ENCODE measurements at places on chromosomes 6 and 20.

GRCh38 chr20:64226686-64227580, 28.6 kb upstream of the PCMTD2 start:
- no peak for DNase-seq

- peak; percentile 48 for DNase-seq
Measured at GRCh38 chr20:49323622-49324238, 45.9 kb upstream of the ZNFX1 start.

- no peak for DNase-seq
Measured at GRCh38 chr20:60000271-60001042, 42.2 kb downstream of the CDH26 start.

GRCh38 chr6:106973836-106974335, 643 bp downstream of the CD24 start:
- DNase-seq: peak; percentile 5

DNA sequence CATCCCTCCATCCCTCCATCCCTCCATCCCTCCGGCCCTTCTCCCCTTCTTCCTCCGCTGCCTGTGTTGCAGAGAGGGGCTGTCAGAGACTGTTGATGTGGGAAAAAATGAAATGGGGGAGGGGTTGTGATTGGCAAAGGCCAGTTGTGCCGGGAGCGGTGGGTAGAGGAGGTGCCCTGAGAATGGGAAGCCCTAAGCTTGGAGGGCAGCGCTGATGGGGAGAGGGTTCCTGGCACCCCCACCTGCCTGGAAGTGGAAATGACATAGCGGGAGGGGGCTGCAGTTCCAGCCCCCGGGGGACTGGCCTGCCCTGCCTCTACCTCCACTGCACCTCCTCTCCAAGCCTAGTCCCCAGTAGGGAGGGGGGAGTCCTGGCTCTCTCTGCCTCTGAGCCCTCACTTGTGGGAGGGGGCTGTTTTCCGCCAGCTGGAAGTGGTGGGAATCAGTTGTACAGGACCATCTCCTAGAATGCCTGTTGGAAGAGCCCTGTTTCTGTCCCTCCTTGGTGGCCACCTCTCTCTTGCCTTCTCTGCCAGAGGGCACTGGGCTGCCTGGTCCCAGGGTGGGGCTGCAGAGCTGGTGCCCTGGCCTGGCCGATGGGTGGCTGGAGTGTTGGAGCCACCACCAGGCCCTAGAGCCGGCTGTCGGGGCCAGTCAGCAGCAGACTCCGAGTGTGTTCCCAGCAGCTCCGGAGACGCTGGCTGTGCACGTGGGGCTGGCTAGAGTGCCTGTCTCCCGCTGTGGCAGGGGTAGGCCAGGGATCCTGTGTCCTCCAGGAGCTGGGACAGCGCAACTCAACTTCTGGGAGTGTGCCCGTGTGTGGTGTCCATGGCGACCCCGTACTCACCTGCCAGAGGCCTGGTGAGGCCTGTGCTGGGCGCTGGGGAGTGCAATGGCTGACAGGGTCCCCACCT, 1.5 kb downstream of the DLGAP4 start:
- DNase-seq: no peak

DNA sequence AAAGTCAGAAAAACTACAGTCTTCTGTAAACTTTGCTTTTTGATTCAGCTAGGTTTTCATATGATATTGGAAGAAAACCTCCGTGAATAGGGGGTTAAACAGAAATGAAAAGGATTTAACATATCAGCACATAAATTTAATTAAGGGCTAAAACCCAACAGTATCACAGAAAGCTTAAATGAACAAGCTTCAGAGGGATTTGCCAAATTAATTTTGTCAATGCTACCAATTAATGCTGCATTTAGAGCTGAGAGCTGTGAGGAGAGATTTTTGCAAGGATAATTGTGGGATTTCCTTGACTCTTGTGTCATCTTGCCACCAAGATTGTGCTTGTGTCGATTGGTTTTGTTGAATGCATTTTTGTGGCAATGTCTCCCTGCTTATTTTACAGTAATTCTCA, 379.9 kb downstream of the CD109 start:
- DNase-seq: no peak

GRCh38 chr20:9241232-9241692, 172.4 kb downstream of the PLCB4 start:
- DNase-seq: no peak

GRCh38 chr6:2848851-2849250, 7.2 kb upstream of the SERPINB1 start:
- DNase-seq: peak; percentile 86

DNA sequence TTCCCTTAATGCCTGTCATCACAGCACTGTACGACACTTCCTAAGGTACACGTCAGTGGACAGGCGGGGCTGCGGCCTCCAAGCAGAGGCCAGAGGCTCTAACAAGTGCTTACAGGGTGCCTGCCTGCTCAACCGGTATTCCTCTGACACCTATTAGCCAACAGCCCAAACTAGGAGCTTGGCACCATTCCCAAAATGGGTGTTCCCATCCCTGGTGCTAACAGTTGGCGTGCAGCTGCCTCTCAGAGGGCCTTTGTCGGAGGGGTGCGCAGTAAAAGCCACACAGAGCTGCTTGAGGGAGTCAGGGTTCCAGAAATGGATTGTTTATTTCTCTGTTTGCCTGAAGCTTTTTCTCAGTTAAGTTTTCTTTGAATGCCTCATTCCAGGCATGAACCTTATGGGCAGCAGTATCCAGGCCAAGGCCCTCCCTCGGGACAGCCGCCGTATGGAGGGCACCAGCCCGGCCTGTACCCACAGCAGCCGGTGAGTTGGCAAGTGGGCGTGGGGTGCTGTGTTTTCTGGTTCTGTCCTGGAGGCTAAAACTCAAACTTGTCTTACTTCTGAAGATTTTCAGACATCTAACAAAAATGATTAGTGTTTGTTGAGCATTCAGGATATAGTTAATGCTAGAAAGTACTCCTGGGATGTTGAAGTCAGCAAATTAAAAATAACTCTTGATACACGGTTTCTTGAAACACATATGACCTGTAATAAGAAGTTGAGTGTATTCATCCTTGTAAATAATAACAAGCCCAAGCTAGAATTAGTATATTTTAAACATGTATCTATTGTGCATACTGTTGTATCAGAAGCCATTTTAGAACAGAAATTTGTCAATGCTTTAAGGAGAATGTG, 124.7 kb downstream of the TMEM242 start:
- no peak for DNase-seq

DNA sequence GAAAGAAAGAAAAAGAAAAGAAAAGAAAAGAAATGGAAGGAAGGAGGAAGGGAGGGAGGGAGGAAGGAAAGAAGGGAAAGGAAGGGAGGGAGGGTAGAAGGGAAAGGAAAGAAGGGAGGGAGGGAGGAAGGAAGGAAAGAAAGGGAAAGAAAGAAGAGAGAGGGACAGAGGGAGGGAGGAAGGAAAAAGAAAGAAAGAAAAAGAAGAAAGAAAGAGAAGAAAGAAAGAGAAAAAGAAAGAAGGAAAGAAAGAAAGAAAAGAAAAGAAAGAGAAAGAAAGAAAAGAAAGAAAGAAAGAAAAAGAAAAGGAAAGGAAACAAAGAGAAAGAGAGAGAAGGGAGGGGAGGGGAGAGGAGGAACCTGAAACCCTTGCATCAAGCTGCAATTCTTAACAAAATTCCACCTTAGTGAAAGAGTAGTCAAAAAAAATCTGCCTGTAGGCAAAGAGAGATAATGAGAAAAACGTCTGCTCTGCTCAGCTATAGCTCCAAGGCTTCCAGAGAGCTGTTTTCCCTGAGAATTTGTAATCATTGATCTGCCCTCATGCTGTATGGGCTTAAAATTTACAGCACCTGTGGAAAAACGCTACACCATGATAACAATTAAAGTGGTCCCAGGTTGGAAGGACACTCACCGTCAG, 16.7 kb upstream of the MYCT1 start:
- DNase-seq: no peak

DNA sequence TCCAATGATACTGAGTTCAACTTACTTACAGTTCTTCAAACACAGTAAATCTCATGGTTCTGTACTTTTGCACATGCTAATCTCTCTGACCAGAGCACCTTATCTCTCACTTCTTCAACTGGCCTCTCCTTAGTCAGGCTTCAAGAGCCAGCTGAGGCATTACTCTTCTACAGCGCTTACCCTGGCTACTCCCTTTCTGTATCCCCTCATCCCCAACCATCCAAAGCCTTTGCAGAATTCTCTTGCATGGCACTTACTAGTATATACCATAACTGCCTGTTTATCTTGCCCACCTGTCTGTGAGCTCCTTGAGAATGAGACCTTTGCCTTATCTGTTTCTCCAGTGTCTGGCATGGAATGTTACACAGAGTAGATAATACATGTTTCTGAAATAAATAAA, 49.2 kb downstream of the SESN1 start:
- DNase-seq: no peak

DNA sequence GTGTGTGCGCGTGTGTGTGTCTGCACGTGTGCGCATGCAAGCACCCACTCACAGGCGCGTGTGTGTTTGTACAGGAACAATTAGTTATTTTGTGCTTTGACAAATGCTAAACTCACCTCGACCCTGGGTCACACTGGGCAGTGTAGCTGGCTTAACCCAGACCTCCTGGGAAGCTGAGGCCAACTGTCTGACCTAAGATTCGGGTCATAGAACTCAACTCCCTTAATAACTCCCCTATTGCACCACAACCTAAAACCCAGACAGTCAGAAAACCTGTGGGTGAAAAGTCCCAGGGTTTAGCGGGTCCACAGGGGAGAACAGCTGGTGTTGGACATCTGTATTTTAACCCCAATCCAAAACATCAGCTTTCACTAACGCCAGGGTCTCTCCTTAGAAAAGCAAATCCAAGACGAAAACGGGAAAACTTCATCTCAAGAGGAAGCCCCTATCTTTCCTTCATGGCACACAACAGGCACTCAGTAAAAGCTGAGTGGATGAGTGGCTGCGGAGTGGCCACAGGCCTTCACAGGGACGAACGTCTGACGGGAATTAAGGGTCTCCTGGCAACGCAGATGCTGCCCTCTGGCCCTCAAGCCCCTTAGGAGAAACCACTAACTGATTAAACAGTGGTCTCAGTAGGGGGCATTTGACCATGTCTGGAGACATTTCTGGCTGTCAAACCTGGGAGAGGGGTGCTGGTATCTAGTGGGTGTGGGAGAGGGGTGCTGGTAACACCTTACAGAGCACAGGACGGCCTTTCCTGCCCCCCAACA, 4.5 kb downstream of the PMEPA1 start:
- no peak for DNase-seq

- DNase-seq: no peak
Measured at GRCh38 chr6:135147637-135148592, 33.2 kb upstream of the MYB start.

- no peak for DNase-seq
Measured at GRCh38 chr6:170206317-170206621, 84.6 kb downstream of the DLL1 start.

DNA sequence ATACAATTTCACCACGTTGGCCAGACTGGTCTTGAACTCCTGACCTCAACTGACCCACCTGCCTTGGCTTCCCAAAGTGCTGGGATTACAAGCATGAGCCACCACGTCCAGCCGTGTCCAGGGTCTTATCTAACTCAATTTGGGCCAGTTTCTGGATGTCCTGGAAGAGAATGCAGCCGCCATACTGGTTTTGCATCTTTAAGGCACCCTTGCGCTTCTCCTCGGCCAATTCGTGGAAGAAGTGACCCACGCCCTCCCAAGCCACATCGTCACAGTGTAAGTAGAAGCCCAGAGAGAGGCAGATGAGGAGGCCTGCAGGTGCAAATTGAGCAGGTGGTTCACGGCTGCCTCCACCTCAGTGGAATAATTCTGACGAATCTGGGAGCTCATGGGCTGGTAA, 3.7 kb upstream of the ZNF335 start:
- no peak for DNase-seq

GRCh38 chr20:64231621-64232550, 23.7 kb upstream of the PCMTD2 start:
- DNase-seq: no peak

DNA sequence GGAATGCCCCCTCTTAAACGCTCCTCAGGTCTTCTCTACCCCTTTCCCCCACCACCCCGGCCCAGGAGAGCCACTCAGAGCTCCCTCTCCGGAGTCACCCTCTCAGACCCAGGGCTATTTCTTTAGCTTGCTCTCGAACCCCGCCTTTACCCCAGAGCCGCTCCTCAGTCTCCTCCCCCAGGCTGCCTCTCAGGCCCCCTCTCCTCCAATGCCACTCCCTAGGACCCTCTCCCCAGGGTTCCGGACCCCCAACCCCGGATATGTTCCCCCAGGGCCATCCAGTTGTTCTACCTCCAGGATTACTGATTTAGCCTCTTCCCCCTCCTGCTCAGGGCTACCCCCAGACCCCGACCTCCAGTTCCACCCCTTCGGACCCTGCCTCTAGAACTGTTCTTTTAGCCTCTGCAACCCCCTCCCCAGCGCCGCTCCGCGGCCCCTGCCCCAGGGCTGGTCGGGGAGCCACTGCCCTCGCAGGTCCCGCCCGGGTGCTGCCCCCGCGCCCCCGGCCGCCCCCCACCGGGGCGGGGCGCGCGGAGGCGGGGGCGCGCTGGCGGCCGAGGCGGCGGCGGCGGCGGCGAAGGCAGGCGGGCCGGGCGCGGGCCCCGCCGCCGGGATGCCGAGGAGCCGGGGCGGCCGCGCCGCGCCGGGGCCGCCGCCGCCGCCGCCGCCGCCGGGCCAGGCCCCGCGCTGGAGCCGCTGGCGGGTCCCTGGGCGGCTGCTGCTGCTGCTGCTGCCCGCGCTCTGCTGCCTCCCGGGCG, at the start of gene MMP24:
MMP24 (plus strand) TSS at position 565 of the 758 bp plus-strand sequence; CDS start at position 614, 49 bp downstream.
- no peak for DNase-seq

DNA sequence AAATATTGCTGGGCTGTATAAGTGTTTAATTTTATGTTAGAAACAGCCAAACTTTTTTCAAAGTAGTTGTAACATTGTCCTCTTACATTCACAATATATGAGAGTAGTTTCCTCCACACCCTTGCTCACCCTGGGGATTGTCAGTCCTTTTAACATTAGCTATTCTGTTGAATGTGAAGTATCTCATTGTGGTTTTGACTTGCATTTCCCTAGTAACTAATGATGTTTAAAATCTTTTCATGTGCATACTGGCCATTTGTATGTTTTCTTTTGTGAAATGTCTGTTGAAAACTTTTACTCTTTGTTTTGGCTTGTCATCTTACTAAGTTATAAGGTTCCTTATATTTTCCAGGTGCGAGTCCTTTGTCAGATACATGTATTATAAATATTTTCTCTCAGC, 32.9 kb downstream of the TRIM38 start:
- DNase-seq: no peak

- DNase-seq: no peak
Measured at GRCh38 chr20:4045741-4046140, 30.4 kb upstream of the RNF24 start.

DNA sequence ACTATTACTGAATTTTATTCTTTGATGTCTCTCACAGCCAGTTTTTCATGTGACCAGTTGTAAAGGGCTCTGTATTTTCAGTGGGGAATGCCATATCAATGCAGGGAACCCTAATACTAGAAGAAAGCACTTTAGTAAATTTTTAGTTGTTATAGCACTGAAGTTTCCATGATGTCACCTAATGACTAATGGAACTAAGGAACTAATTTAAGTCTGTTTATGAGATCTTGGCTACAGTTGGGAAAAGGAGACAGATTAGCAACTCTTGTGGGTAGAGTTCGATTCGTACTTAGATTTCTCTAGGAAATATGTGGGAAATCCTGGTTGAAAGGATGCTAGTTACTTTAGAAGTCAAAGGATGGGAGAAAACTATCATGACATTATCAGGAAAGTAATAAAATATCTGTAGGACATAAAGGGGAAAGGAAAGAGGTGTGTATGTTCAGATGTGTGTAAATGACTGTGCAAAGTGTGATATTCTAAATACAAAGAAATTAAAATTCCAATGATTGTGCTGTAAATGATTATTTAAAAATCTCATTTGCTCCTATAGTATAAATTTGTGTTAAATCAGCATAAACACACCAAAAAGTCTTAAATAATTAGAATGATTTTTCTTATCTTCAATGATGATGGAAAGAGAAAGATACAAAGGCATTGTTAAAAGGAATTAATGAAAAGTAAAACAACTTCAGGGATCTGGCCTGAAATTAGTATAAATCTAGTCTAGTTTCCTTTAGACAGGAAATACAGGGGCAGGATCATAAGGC, 103.4 kb downstream of the LRRC1 start:
- DNase-seq: no peak

Measured in activated CD4-positive, alpha-beta T cell treated with anti-CD3 and anti-CD28 coated beads for 36 hours (primary cell).